Activated CD4-positive, alpha-beta T cell treated with anti-CD3 and anti-CD28 coated beads, Interleukin-2, amount 50 U/mL, for 48 hours (primary cell): ENCODE measurements at places on chromosomes 1 and 21.

GRCh38 chr1:98824736-98825135 is 163.2 kb downstream of the SNX7 start:
- DNase-seq, result no peak

- no peak for DNase-seq
These were observed 5.2 kb downstream of the OPRD1 start for GRCh38 chr1:28817133-28817532.

DNA sequence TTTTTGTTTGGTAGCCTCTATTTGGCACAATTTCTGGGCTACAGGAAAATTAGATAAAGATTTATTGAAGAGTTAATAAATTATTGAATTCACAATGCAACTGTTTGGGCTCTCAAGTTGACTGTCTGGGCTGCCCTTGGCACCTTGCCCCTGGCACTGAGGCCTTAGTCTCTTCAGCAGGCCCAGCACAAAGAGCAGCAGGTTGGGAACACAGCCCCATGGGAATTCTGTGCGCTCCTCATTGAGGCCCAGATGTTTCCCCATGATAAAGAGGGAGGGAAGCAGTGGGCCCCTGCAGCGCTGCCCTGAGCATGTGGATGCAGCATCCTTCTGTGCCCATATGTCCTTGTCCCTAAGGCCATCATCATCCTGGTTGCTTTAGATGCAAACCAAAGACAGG is 2.9 kb downstream of the CRNN start:
- DNase-seq, result no peak

DNA sequence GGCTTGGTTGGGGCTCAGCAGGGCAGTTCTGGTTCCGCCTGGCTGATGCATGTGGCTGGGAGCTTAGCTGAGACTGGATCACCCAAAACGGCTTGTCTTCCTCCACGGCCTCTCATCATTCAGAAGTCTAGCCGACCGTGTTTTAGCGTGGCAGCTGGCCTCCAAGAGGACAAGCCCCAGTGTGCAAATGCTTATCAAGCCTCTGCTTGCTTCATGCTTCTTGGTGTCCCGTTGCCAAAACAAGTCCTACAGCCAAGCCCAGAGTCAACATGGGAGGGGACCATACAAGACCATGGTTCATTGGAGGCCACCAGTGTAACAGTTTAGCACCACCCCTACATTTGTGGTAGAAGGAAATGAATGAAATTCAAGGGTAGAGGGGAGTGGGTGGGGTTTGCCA is 10.5 kb upstream of the KDF1 start:
- no peak for DNase-seq

- DNase-seq, result no peak
These were observed 26.2 kb upstream of the A3GALT2 start for GRCh38 chr1:33346927-33347649.

DNA sequence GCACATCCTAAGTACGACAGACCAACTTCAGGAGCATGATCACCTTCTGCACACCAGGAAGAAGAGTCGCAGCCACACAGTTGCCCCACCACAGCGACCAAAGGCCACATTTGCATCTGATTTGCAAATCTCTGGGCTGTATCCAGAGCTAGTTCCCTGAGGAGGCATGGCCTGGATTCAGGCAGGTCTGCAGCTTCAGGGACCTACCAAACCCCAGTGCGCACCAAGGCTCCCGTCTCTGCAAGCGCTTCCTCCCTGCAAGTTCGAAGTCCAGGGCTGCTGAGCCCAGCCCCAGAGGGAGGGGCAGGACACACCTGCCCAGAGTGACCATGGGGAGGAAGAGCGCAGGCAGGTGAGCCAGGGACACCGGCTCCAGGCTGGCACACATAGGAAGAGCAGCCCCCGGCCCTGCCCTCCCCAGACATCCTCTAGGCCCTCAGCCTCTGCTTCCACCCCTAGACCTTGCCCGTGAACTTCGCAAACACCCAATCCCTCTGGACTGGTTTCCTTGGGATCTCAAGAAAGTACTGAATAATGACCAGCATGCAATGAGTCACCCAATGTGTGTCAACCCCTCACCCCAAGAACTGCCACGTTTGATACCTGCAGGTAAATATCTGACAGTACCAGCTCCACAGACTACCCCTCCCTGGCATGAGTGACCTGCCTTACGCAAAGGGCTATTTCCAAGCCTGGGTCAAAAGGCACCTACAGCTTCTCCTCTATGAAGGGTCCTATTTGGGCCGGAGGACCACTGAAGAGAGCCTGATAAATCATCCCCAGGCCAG is 36.8 kb downstream of the CASZ1 start:
- no peak for DNase-seq

- no peak for DNase-seq
These were observed 2.9 kb upstream of the EFNA1 start for GRCh38 chr1:155124503-155125463.

DNA sequence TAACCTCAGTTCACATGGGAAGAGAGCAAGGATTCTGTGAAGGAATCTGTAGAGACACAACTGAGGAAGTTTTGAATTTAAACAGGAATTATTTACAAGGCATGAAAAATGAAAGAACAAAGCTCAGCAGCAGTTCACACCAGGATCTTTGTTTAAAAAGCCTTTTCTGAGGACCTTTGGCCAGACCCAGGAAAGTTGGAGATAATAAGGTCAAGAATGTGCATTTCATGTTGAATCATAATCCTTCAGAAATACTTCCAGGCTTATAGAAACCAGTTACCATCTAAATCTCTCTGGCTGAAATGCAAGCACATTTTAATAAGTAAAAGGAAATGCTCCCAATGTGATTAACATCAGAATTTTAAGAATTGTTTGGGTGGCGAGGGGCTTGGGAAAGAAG is 2.7 kb downstream of the CLIC6 start:
- no peak for DNase-seq

- DNase-seq, result no peak
These were observed 44.9 kb upstream of the HIVEP3 start for GRCh38 chr1:41963636-41964035.

GRCh38 chr1:178412400-178412770 is 84.4 kb downstream of the CLEC20A start:
- DNase-seq, result no peak

DNA sequence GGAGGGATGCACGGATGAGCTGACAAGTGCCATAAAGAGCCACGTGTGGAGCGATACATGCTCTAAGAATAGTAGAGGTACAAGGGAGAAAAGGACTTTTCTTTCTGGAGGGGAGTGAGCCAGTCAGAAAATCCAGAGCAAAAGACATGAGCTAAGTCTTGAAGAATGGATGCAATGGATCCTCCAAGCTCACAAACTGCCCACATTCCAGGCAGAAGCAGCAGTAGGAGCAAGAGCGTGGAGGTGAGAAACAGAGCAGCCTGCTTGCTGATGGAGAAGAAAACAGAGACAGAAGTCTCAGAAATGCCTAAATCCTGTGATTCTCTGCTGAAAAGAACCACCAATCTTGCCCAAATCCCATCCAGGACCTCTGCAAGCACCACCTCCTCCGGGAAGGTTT is 78.2 kb upstream of the RALGPS2 start:
- DNase-seq, result no peak

DNA sequence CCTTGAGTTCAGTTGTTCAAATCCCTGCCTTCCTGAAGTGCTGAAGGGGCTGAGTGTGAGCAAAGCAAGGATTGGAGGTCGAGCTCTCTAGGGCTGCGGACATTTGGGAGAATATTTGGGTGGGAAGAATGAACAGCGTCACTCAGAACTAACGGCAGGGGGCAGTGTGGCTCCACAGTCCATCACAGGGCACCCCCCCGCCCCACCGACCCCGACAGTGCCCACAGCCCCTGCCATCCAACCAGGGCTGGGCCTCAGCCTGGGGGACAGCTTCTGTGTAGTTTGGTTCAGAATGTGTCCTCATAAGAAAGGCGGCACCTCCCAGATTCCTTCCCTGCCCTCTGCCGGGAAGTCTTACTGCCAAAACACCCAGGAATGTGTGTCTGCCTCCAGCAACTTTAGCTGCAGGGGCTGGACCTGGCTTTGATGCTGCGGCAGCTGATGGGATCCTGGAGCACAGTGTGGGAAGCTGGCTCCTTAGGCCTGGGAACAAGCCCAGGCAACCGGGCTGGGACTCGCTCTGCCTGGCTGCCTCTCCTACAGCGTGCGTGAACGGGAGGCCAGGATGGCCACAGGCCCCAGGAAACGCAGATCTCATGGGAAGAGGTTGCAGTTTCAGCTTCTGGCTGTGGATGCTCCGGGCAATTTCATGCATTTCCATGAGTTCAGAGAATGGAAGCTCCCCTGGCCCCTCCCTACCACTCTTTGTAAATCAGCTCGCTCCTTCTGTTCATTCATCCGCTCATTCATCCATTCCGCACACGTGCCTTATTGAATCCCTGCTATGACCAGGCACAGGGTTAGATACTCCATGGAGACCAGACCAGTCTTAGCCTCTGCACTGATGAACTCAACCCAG is 104.9 kb upstream of the TMPRSS2 start:
- peak; percentile 41 for DNase-seq

- DNase-seq, result no peak
These were observed 51.3 kb upstream of the RUNX1 start for GRCh38 chr21:35100349-35100811.

DNA sequence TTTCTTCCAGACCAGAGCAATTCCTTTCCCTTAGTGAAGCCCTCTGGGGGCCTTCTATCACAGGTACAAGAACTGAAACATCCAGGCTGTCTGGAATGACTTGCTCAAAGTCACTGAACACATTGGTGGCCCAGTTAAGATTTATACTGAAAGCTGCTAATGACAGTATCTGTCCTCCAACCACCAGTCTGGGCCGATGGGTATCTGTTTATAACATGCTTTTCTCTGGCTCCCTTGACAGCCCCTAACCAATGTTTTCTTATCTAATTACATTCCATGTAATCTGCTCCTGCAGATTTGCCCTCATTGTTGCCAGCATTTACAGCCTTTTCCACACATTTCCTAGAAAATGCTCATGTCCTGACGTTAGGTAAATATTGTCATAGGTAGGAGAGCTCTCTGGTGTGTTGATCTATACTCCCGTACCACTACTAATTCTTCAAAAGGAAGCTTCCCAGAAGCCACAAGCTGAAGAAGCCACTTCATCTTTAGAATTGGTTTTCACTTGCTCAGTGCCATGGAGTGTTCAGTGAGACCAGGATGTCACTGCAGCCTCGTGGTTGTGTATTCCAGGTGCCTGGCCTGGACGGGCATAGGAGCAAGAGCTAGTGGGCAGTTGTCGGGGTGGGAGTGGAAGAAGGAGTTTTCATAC is 163.9 kb downstream of the TSEN15 start:
- DNase-seq, result no peak

- no peak for DNase-seq
These were observed 233.9 kb downstream of the SLC45A1 start for GRCh38 chr1:8551613-8552489.

GRCh38 chr1:33005838-33006421 is 30.8 kb downstream of the AK2 start:
- no peak for DNase-seq

GRCh38 chr1:219847215-219847855 is 81.0 kb downstream of the SLC30A10 start:
- DNase-seq, result no peak

DNA sequence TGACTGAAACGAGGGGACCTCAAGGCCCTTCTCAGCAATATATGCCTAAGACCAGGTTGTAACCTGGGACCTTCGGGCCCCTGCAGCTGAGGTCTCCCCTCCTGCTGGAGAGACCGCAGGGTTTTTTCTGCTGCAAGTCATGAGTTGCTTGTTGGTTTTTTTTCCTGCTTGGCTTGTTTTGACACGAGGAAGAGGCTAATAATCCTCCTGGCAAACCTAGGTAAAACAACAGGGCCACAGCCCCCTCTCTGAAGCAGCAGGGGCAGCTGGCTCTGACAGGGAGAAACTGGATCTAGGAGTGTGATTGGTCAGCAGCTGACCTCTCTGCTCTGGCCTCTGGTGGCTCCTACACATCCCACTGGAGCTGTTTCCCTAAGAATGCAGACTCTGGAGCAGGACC is 69.0 kb downstream of the CD34 start:
- no peak for DNase-seq

- DNase-seq, result no peak
These were observed 908 bp downstream of the S100A6 start for GRCh38 chr1:153534925-153535241.

GRCh38 chr1:48000883-48001282 is 3.7 kb upstream of the TRABD2B start:
- DNase-seq, result no peak

DNA sequence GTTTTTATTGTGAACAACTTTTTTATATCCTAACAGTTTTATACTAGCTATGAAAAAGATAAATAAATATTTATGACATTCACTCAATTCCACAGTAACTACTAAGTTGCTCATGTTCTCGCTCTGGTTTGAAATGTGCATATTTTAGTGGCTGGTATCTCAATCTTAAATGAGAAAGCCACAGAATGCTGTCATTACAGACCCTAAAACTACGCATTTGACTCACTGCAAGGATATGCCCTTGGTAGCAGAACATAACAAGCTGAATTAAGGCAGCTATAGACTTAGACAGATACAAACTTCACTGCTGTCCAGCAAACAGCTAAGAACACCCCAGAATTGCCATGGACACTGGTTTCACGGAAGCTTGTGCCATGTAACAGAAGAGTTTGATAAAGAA is 19.0 kb downstream of the DAB1 start:
- no peak for DNase-seq

GRCh38 chr1:113990530-113990929 is 11.3 kb downstream of the OLFML3 start:
- DNase-seq, result no peak

DNA sequence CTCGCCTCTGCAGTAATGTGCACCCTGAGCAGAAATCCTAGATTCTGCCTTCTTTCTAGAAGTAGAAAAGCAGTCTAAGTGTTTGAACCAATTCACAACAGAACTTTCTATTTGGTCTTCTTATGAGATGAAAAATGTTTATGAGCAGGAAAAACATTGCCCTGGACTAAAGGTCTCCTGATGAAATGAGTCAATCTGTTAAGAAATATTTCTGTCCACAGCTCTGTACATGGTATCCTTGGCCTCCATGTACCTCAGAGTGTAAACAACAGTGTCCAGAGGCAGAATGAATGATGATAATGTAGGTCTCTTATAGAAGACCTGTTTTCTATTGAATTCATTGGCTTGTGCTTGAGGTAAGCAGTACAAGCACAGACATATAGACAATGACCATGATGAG is 6.2 kb upstream of the APCS start:
- no peak for DNase-seq
